Hippocampal formation (tissue), 2 donors: ENCODE measurements at places on chromosomes 7 and 10.

DNA sequence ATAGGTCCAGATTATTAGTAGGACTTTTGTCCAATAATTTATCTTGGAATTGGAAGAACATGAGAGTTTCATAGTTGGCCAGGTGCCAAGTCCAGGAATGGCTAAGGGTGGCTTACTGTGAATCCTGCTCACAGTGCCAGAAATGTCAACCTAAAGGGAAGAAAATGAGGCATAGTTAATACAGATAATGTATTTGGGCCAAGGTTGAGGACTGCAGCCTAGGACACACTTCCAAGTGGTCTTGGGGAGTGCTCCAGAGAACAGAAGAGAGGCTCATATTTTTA lies 78.2 kb downstream of the MAPK8 start:
- no peak for DNase-seq

- DNase-seq = no peak
Observed at GRCh38 chr7:66099551-66100407, 14.9 kb upstream of the CRCP start.

GRCh38 chr7:17844514-17845196 lies 95.6 kb downstream of the SNX13 start:
- DNase-seq = no peak

- DNase-seq = no peak
Observed at GRCh38 chr10:3919709-3920308, 134.8 kb upstream of the KLF6 start.

DNA sequence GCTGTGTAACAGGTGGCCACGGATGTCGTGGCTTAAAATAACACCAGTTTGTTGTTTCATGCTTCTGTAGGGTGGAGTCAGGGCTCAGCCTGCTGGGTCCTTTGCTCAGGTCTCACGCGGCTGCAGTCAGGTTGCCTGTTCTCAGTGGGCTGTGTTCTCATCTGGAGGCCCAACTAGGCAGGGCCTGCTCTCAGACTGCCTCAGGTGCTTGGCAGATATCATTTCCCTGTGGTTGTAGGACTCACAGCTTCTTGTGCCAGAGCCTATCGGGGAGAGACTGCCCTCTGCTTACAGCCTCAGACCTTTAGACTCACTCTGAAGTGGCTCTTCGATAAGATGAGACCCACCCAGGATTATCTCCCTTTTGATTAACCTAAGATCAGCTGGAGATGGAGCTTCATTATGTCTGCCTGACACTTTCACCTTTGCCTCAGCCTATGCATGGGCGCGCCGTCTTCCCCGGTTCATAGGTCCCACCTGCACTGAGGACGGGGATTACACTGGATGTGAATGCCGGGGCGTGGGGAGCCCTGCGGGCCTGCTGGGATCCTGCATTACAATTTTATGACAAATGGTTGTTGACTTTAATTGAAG lies 55.3 kb downstream of the INPP5A start:
- DNase-seq = no peak

GRCh38 chr7:16916105-16916639 lies 34.4 kb upstream of the AGR3 start:
- DNase-seq = no peak

DNA sequence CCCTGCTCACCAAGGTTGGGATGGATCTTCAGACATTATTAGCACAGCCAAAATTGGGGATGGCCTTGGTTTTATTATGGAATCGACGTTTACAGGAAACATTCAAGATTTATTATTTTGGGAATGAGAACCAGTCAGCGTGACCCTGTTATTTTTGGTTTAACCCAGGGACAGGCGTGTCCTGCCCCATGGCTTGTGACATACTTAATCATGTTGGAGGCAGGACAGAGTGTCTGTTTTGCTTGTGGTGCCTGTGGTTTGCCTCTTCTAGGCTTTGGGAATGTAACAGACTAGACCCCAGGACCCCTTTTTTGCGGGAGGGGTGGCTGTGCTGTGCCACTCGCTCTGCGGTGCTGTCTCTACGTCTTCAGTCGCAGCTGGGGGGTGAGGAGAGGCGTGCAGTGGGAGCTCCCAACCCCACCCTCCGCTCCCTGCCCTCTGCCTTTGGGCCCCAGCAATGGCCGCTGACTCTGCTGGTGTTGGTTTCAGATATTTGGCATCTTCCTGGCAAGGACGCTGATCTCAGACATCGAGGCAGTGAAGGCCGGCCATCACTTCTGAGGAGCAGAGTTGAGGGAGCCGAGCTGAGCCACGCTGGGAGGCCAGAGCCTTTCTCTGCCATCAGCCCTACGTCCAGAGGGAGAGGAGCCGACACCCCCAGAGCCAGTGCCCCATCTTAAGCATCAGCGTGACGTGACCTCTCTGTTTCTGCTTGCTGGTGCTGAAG lies 20.1 kb upstream of the SH2D4B start:
- no peak for DNase-seq

- DNase-seq = no peak
Observed at GRCh38 chr7:120724955-120725354, 133.0 kb downstream of the TSPAN12 start.

DNA sequence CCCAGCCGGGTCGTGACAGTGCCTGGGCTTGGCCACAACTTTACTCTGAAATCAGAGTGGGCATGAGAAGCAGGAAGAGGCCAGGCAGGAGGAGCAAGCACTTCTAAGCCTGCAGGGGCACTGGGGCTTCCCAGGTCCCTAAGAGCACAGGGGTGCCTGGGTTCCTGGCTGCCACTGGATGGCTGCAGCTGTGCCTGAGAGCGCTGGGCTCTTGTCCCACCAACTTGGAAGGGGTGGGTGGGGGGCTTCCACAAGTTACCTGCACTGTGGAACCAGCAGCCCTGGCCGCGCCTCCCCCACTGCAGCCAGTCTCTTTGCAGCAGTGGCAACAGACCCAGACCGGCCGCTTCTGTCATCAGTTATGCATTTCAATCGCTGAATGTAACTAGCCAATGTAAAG lies 434.7 kb upstream of the GRM3 start:
- DNase-seq = no peak

- DNase-seq = peak; percentile 17
Observed at GRCh38 chr7:38178695-38179344, 775 bp downstream of the STARD3NL start.

- DNase-seq = peak; percentile 39
Observed at GRCh38 chr7:140810830-140811556, 113.7 kb downstream of the BRAF start.

DNA sequence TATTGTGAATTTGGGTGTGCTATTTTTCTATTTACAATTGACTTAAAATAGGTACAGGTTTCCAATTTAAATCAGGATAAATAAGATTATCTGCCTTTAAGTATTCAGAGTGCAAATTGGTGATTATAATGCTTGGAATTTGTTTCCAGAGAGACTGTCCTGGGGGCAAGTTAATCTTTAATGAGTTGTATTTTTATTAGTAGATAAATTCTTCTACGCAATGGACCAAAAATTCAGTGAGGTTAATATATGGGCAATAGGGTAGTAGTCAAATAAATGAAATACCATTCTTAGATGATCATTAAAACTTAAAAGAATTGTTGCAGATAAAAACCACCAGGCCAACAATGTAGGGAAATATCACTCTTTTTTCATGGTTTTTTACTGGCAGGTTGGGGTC lies 3.4 kb downstream of the BICC1 start:
- DNase-seq = no peak

GRCh38 chr7:23072048-23072447 lies 33.5 kb upstream of the KLHL7 start:
- no peak for DNase-seq

- no peak for DNase-seq
Observed at GRCh38 chr10:111107023-111107422, 30.2 kb downstream of the ADRA2A start.

DNA sequence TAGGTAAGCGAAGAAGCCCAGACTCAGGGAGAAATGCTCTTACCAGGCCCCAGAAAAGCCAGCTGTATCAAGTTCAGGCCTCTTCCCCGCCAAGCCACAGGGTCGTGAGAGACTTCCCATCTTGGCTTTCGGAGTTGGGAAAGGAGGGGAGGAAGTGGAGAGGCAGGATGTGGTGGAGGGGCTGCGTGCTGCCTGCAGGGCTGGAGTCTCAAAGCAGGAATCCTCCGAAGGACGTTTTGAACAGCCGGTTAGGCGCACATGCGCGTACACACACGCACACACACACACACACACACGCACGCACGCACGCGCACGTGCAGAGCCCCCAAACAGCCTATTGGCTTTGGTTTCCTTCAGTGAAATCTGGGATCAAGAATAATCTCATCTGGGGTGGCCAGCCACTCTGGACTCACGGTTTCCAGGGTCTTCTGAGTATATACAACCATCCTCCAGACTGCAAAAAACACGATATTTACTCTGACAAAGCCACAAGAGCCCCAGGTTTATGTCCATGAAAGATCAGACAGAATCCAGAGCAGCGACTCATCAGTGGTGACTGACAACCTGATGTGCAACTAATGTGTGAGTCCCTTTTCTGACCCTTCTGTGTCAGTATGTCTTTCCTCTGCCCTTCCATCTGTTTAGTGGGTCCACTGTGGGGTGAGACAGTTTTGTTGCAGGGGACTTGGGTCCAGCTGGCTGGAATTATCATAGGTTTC lies 115.0 kb upstream of the ZNF438 start:
- no peak for DNase-seq

- DNase-seq = no peak
Observed at GRCh38 chr7:76051840-76052239, 3.9 kb downstream of the MDH2 start.

DNA sequence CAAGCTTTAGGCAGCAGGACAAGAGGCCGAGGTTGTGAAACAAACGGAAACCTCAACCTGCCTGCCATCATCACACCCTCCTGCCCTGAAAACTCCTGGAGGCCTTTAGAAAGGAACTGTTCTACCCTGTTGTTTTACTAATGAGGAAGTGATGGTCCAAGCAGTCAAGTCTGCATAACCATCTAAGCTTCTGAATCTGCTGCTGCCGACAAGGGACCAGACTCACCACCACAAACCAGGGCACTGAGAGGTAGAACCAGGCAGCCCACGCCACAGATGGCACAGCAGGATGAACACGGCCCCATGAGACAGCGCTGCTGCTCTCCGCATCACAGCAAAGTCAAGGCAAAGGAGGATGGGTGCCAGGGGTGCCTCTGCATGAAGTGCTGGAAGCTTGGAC lies 209.4 kb downstream of the CELF2 start:
- DNase-seq = no peak

DNA sequence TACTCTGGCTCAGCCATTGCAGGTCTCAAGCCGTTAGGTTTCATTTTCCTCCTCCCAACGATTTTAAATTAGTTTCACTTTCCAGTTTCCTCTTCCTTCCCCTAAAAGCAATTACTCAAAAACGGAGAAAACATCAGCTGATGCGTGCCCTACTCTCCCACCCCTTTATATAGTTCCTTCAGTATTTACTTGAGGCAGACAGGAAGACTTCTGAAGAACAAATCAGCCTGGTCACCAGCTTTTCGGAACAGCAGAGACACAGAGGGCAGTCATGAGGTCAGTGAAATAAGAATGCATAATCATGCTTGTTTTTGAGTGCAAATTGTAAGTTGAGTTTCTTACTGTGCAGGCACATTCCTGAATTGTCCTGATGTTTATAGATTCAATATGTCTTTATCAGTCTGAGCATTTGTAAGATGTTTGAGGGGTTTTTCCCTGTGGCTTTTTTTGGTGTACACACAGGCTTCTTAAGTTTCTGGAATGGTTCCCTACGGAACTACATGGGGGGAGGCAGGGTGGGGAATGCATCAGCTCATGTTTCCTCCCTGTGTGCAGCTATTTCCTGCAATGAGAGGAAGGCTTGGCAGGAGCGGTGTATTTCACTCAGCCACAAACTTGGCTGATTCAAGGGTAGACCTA lies at the start of gene IFIT3:
Gene IFIT3 (plus strand): TSS at position 195 of the 639 bp plus-strand sequence. CDS start 77 bp downstream, at position 272.
- peak; percentile 69 for DNase-seq

- DNase-seq = no peak
Observed at GRCh38 chr10:31000071-31000782, 31.4 kb downstream of the ZNF438 start.

- DNase-seq = no peak
Observed at GRCh38 chr7:48760528-48761265, 163.7 kb upstream of the CDC14C start.

- DNase-seq = no peak
Observed at GRCh38 chr7:68376131-68376661, 1222.1 kb upstream of the AUTS2 start.

DNA sequence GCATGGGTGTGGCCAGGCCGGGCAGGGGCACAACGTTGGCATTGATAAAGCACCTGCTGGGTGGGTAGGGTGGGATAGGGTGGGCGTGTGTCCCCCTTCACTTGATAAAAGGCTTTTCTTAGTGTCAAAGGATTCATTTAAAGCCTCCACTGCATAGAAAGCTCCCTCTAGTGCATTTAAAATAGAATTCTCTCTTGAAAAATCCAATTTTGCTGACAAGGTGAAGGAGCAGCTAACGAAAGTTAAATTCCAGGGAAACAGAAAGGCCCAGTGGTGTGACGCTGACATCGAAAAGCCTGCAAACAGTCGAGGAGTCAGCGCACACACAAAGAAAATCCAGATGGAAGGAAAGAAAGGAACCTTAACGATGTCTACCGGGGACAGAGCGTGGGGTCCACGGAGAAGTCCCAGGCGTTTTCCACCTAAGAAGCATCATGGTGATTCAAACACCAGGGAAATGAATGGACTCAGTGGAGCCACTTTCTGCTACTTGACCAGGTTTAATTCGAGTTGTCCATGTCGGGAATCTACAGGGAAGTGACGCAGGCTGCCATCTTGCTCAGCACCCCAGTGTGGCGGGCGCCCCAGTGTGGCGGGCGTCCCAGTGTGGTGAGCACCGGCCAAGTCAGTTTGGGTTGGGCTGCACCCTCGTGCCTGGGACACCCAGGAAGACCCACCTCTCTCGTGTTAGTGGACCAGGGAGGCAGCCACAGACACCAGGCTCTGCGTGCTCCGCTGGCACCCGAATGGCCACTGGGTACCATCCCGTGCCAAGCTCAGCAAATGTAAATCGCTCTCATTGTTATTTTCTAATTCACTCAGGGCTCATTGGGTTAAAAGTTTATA lies 217.8 kb downstream of the DNAJB6 start:
- DNase-seq = no peak

DNA sequence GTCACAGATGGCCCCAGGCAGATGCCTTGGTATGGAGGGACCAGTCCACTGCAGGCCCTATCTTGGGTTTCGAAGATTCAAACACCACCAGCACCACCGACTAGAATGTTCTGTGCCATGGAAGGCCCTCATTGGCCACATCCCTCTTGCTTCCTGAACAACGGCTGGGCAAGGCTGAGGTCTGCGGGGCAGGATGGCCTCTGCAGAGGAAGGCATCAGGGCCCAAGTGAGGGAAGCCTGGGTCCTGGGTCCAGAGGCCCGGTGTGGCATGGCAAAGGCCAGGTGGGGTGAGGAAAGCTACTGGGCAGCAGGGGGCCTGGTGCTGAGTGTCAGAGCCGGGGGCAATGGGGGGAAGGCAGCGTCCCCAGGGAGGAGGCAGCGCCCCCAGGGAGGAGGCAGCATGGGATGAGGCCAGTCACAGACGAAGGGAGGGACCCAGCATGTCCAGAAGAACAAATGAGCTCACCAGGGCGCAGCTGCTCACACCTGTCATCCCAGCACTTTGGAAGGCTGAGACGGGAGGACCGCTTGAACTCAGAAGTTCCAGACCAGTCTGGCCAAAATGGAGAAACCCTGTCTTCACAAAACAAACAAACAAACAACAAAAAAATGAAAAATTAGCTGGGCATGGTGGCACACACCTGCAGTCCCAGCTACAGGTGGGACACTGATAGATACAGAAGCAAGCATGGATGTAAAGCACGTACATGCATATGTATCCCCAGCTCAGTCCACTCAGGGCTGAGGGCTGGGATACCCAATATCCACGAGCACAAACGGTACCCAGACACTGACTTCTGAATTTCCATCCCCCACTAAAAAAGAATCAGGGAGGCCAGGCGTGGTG lies 64.4 kb downstream of the PROSER2 start:
- no peak for DNase-seq
